ENCODE measurements at places on chromosomes 2 and 18.

DNA sequence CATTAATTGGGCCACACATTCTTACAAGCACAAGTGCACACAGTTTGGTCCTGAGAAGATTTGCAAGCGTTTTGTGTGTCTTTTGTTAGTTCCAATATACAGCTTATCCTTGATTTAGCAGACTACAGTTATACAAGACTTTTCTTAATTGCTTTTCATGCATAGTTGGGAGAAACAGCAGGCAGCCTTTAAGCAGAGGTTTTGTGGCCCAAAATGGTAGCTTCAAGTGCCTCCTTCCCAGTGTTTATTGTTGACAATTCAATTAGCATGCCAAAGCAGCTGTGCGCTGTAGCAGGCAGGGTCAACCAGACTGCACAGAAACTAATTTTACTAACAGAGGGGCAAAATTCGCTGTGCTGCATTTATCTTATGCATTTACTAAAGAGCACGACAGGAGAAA lies 47.5 kb downstream of the FRZB start:
- DNase-seq = no peak

DNA sequence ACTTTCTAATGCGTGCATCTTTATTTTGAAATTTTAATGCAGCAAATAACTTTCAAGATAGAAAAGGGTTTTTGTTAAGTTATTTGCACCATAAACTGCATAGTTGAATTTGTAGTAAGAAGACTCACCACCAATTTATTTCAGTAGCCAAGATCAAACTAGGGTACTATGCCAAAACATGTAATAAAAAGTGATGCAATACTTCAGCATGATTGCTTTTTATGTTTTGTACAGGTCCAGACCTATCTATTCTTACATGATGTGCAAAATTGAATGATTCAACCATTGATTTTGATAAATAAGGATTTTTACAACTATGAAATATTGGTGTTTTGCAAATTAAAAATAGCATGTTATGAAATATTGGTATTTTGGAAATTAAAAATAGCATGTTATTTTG lies 26.7 kb downstream of the AGPS start:
- DNase-seq = no peak

GRCh38 chr2:54074606-54075341 lies 40.6 kb upstream of the ACYP2 start:
- DNase-seq = no peak

- no peak for DNase-seq
These were observed 184.7 kb downstream of the NEDD4L start for GRCh38 chr18:58228762-58229161.

GRCh38 chr18:43751835-43752234 lies 474.5 kb upstream of the SYT4 start:
- no peak for DNase-seq

DNA sequence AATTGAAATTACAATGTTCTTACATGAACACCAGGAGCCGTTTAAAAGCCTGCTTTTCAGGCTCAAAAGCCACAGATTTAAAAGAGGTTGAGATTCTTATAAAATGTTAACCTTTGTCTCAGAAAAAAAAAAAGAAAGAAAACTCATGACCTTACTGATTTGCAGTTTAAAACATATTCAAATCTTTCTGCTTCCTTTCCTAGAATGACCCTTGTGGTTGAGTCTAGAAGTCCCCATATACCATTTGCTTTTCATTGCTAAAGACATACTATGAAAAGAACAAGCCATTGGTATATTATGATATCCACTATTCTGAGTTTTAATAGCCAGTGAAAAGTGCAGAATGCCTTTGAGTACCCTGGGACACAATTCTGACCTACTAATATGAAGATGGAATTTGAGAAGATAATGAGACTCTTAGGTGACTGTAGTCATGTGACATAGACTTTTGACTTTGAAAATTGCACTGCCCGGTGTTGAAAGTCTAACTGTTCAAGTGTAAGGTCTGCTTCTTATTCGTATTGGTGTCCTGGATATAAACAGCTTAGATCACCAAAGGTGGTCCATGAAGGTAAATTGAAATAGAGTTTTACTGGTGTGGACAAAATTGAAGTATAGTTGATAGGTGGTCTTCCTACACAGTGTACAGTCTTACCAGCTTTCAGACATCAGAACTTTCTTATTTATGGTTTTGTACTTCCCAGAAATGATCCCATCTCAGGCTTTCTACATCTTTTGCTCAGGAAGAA lies 117.0 kb downstream of the DOCK10 start:
- no peak for DNase-seq

DNA sequence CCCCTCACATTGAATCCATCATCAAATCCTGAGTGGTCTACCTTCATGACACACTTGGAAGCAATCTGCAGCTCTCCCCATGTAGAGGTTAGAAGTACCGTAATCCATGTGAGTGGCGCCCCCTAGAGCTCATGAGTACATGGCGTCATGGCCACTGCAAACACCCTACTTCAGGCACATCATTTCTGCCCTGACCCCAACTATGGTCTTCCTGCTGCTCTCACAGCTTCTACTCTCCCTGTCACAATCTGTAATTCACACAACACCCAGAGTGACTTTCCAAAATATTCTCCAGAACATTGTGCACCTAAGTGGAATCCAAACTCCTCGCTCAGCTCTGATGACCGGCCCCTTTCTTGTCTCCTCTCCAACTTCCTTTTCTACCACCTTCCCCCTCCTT lies 141.9 kb downstream of the ANKRD44 start:
- DNase-seq = peak; percentile 60

- DNase-seq = no peak
These were observed 101.8 kb downstream of the C2orf74 start for GRCh38 chr2:61263830-61264229.

DNA sequence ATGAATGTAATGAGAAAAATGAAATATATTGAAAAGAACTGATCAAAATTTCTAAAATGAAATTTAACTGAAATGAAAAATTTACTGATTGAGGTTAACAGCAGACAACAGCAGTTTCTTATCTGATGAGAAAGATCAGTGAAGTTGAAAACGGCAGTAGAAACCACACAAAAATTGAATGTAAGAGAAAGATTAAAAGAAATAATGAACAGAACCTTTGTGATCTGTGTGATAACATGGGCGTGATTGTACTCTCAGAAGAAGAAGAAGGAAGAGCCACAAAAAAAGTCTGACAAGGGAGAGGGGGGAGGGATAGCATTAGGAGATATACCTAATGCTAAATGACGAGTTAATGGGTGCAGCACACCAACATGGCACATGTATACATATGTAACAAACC lies 45.2 kb downstream of the FAM117B start:
- DNase-seq = no peak

DNA sequence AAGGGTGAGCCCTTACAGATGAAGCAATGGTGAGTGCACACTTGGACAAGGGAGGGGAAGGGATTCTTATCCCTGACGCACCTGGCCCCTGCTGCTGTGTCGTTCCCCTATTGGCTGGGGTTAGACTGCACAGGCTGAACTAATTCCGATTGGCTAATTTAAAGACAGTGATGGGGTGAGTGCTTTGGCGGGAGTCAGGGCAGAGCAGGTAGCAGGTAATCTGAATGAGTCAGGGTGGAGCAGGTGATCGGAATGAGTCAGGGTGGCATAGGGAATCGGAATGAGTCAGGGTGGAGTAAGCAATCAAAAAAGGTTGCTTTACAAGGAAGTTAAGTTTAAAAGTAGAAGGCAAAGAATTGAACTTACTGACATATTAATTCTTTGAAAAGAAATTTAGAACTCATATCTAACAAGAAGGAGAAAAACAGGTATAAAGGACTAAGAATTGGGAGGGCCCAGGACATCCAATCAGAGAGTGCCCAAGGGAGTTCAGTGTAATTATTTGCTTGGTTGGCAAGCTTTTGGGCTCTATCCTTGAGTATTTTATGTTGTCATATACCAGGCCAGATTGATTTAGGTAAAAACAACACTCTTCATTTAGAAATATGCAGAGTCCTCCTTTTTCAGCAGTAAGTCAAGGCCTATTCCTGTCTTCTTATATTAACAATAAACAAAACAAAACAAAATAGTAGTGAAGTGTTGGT lies 52.3 kb upstream of the RALBP1 start:
- DNase-seq = no peak

DNA sequence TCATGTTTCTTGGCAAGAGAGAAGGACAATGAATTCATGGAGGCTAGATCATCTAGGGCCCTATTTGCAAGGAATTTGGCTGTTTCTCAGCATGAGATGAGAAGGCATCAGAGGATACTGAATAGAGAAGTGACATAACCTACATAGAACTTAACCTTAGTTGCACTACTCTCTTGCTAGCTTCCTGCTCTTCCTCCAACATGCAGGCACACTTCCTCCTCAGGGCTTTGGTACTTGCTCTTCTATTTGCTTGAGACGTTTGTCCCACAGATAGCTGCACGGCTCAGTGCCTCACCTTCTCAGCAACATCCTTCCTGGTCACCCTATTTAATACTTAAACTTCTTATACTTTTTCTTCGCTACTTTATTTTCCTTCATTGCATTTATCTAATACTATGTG lies 20.0 kb upstream of the LANCL1 start:
- DNase-seq = no peak

DNA sequence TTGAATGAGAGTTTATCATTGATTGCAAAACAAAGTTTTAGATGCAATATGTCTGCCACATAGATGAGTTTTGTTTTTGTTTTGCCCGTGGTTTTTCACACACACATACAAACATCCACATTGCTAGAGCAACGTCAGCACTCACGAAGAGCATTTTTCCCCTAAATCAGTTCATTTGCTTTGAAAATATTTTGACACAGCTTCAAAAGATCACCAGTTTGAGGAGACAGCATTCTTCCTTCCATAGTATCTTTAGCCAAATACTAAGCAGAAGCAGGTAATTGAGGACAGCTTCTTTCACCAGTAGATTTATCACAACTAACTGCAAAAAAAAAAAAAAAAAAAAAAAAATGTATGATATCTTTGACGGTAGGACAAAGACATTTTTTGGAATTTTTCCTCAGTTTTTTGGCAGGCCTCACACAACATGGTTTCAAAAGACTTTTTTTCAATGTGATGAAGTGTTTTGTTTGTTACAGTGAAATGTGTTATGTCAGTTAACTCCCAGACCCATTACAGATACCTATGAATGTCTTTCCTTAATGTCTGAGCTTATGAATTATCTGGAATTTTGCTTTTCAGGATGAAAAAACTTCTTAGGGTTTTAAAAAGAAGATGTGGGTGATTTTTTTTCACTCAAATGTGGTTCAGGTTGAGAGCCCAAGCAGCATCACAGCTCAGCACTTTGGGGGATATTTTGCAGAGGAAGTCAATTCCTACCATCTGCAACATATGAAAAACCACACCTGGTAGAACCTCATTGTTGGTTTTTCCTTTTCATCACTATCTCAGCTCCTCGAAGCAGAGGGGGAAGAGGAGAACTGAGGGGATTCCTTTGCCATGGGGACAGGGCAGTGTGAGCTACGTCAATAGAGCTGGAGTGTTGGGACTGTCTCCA lies 31.6 kb downstream of the AOX1 start:
- DNase-seq = no peak

DNA sequence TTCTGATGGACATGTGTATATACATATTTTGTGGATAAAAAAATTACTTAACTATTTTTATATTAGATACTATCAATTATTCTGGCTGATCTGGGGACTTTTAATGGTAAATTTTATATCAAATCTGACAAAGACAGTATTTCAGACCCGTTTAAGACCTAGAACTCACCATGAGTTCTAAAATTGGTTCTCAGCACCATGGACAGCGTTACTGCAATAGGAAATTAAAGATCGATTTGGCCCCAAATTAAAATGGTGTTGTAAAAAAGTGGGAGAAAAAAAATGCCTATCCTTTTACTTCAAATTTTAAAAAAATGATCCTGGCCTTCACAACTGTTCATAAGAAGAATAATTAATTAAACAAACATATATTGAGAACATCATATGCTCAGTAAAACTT lies 919 bp upstream of the SCN2A start:
- no peak for DNase-seq

DNA sequence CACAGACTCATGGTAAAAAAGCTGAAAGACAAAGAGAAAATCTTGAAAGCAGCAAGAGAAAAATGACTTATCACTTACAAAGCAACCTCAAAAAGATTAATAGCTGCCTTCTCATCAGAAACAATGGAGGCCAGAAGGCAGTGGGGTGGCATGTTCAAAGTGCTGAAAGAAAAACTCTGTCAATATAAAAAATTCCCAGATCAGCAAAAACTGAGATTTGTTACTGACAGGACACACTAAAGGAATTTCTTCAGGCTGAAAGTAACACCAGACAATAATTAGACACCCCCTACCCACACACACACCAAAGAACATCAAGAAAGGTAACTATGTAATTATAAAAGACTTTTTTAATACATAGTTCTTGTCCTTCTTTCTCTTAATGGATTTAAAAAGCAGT lies 311.1 kb downstream of the CLIP4 start:
- DNase-seq = no peak

GRCh38 chr2:176468457-176469113 lies 199.3 kb downstream of the MTX2 start:
- DNase-seq = no peak

DNA sequence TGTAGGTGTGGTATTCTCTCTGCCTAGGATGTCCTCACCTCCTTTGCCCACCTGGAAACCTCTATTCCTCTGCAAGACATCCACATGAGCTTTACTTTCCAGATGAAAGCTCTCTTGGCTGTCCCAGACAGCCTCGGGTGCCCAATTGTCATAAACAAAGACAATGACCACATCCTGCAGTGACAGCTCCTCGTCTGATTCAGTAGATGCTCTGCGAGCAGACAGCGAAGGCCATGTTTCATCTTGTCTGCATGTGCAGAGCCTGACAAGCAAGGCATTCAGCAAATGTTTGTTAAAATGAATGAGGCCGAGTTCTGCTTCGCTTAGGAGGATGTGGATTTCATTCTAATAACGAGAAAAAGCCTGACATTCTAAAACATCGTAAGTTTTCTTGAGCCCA lies 150.9 kb downstream of the MTCL1 start:
- no peak for DNase-seq

- no peak for DNase-seq
These were observed 117.5 kb downstream of the GALNT14 start for GRCh38 chr2:31020713-31021112.

DNA sequence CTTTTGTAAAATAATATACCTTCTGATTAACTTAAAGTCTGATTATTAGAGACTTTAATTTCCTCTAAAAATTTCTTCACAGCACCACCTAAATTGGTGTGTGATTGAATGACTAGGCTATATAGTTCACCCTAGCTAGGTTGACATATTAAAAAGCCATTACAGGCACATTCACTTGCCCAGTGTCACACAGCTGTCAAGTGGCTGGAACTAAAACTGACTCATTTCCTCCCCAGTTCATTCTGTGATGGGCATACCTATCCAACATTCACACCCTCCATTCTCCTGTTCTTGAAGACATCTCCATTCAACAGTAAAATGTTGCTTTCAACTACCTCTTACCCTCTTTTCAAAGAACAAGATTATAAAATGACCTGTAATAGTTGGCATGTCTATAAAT lies 334.5 kb downstream of the ARHGAP15 start:
- DNase-seq = no peak

DNA sequence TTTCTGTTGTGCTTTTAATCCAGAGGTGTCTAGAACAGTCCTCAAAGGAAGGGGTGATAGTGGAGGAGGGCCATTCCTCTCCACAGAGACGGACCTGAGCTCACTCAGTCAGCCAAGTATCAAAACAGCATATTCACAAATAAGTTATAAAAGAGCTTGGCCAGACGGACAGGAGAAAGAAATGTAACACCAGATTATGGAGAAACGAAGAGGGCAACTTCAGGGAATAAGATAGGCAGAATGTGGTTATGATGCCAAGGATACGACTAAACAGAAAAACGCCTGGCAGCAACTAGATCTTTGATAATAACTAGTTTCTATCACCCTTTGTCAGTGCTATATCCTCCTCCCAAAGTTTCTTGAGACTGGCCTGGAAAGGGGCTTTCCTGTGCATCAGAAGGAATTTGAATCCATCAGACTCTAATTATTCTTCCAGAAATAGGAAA lies 42.5 kb downstream of the MAP4K3 start:
- no peak for DNase-seq

- no peak for DNase-seq
These were observed 181.3 kb downstream of the IKZF2 start for GRCh38 chr2:212970132-212970531.
